ENCODE measurements at places on chromosomes 12 and 14.

GRCh38 chr14:64117671-64118402 lies 176.3 kb downstream of the ESR2 start:
- no peak for DNase-seq

DNA sequence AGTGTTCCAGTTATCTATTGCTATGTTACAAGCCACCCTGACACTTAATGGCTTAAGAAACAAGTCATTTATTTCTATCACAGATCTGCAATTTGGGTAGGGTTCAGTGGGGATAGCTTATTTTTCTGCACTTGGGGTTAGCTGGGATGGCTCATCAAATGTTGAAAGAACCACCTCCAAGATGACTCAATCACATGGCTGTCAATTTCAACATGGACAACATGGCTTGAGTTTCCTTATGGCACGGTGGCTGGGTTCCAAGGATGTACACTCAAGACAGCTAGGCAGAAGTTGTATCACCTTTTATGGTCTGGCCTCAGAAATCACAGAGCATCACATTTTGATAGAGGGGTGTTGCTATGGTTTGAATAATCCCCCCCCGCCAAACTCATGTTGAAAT lies 24.5 kb upstream of the IGF1 start:
- DNase-seq = no peak

DNA sequence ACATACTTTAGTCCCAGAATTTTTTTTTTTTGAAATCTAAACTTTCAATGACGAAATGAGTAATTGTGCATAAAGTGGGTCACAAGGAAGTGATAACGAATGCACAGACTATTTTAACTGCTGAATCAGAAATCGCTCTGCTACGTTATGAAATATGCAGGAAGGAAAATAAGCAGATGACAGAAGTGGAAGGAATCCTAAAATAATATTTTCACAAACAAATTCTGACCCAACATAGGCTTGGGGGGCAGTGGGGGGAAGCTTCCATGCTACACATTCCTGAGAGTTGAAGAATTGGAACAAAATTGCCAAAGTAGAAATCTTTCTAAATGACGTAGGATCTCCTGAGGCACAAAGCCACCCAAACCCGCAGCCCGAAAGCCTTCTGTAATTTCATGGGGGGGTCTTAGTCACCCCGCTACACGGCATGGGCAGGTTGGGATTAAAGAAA lies 89.6 kb downstream of the ARF6 start:
- DNase-seq = no peak

DNA sequence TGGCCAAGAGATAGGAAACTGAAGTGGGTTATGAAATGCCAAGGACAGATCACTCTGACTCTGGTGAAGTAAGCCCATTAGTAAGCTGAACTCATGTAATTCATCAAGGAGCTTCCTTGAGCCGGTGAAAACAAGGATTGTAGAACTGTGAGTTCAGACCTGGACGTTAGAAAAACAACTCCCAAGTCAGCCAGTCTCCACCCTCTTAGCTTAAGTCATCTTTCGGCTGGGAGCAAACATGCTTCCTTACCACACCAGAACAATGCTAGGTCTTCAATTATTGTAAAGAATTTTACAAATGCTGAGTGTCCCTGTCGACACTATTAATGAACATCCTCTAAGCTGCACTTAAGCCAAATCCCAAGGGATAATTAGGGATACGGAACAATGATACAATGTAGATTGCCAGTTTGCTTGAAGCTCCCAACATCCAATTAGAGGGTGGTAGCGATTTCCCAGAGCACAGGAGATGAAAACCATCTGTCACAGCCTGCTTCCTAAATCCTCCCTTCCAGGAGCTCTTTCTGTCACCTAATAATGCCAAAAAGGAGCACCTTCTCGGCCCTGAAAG lies 45.7 kb upstream of the VASH1 start:
- no peak for DNase-seq

GRCh38 chr14:52244997-52245396 lies 22.5 kb upstream of the PTGDR start:
- no peak for DNase-seq

GRCh38 chr12:32894566-32894965 lies 2.0 kb downstream of the PKP2 start:
- no peak for DNase-seq

- DNase-seq = no peak
Observed at GRCh38 chr12:132076711-132077110, 67.4 kb downstream of the DDX51 start.

- DNase-seq = no peak
Observed at GRCh38 chr12:80271780-80272179, 172.3 kb upstream of the PTPRQ start.

DNA sequence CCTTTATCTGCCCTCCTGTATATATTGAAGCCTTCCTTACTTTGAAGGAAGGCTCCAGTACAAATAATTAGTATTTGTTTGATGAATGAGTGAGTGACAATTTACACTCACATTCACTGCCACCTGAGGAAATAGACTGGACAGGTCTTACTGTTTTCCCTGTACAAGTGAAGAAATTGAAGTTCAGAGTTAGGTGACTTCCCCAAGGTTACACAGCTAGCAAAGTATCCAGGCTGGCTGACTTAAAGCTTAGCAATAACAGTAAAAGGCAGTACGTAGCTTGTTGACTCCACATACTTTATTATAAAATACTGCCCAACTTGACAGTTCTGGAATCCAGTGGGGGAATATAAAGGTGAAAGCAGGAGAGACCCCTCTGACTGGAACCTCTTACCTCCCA lies 2.6 kb upstream of the KRT18 start:
- no peak for DNase-seq

- DNase-seq = peak; percentile 55
Observed at GRCh38 chr14:73741386-73741875, 27.2 kb upstream of the PNMA1 start.

GRCh38 chr12:69309461-69309860 lies 38.7 kb upstream of the LYZ start:
- DNase-seq = no peak

- DNase-seq = no peak
Observed at GRCh38 chr12:132280406-132280805, 49.0 kb downstream of the GALNT9 start.
